ENCODE measurements at places on chromosomes 11 and 22. TPM values are rescaled to one million over a fixed set of nuclear protein-coding genes. Genes with fewer than 3 reads are reported as not detected.

- no peak overlapping the region for H3K4me3 ChIP-seq
- DNase-seq: no peak
- H3K27ac ChIP-seq: no peak overlapping the region
- H3K36me3 ChIP-seq: no peaks in the 10 kb centered on the region
Measured at GRCh38 chr11:117921456-117921855, 7.7 kb downstream of the TMPRSS13 start.

GRCh38 chr11:128190312-128190711 is 397.0 kb downstream of the ETS1 start:
- no peaks in the 10 kb centered on the region for H3K4me1 ChIP-seq
- no peak overlapping the region for H3K27ac ChIP-seq
- DNase-seq: no peak
- H3K36me3 ChIP-seq: no peaks in the 10 kb centered on the region

GRCh38 chr22:33807470-33807869 is 112.8 kb downstream of the LARGE1 start:
- H3K36me3 ChIP-seq: no peaks in the 10 kb centered on the region
- no peak for DNase-seq
- H3K27ac ChIP-seq: no peak overlapping the region
- H3K4me1 ChIP-seq: peaks cover 13% of the 10 kb centered on the region
- H3K27me3 ChIP-seq: no peaks in the 10 kb centered on the region
- no peak overlapping the region for H3K4me3 ChIP-seq

GRCh38 chr11:99268886-99269285 is 248.1 kb downstream of the CNTN5 start:
- H3K27me3 ChIP-seq: no peaks in the 10 kb centered on the region
- H3K27ac ChIP-seq: no peak overlapping the region
- H3K4me1 ChIP-seq: no peaks in the 10 kb centered on the region
- no peaks in the 10 kb centered on the region for H3K36me3 ChIP-seq

GRAMD1B gene
- total RNA-seq: 12.6 TPM

- H3K4me3 ChIP-seq: no peak overlapping the region
- H3K27ac ChIP-seq: no peak overlapping the region
- peaks cover 52% of the 10 kb centered on the region for H3K4me1 ChIP-seq
- H3K27me3 ChIP-seq: peaks cover 11% of the 10 kb centered on the region
- no peak for DNase-seq
Measured at GRCh38 chr22:42301742-42302102, 31.3 kb upstream of the TCF20 start.

GRCh38 chr11:126630893-126631798 is 275.7 kb downstream of the ST3GAL4 start:
- H3K27ac ChIP-seq: no peak overlapping the region
- no peaks in the 10 kb centered on the region for H3K27me3 ChIP-seq
- DNase-seq: no peak
- H3K4me3 ChIP-seq: no peak overlapping the region
- H3K36me3 ChIP-seq: no peaks in the 10 kb centered on the region
- peaks cover 15% of the 10 kb centered on the region for H3K4me1 ChIP-seq

GRCh38 chr11:394034-394857 is at the start of gene PKP3:
Gene PKP3 (plus strand): TSS chr11:394209. CDS start chr11:394293, 84 bp downstream.
- no peak within 1 kb of the TSS for H3K27ac ChIP-seq
- H3K36me3 ChIP-seq: no peaks in the 10 kb centered on the region
- H3K27me3 ChIP-seq: no peaks in the 10 kb centered on the region
- peak; percentile 63 for DNase-seq

NAALADL1 gene
- total RNA-seq: 3.0 TPM

TTLL1 gene
- total RNA-seq: 9.4 TPM

DNA sequence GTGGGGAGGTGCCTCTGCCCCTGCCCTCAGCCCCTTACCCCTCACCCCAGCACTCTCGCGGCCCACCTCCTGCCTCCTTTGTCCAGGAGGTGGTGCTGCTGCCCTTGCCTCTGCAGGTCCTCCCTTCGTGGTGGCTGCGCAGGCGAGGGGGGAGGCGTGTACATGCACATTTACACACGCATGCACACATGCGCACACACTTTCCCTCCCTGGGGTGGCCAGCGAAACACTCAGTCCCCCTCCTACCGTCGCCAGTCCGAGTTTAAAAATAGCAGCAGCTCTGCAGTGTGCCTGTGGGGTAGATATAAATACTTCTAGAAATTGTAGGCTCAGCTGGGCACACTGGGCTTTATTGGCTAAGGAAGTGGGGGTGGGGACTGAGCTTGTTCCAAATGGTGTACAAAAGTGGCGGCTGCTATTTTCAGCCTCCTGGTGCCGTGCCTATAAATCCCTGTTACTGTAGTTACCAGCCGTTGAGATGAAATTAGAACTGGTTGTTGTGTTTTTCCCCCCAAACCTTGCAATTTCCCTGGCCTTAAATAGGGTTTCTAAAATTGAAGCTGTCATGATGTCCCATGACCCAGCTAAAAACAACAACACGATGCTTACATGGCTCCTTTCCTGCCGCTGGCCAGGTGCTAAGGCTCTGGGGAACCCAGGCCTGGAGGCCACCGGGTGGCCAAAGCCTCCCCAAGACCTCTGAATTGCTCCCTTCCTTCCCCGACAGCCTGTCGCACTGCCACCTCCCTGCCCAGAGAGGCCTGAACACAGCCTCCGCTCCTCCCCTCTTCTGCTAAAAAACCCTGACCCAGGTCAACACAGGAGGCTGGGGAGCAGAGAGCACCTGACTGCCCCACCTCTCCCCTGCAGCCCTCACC is 12.4 kb downstream of the PICK1 start:
- DNase-seq: peak; percentile 73
- H3K27me3 ChIP-seq: no peaks in the 10 kb centered on the region
- H3K27ac ChIP-seq: no peak overlapping the region
- no peaks in the 10 kb centered on the region for H3K4me1 ChIP-seq
- no peaks in the 10 kb centered on the region for H3K36me3 ChIP-seq
- H3K4me3 ChIP-seq: no peak overlapping the region

- H3K4me3 ChIP-seq: no peak overlapping the region
- no peaks in the 10 kb centered on the region for H3K27me3 ChIP-seq
- no peaks in the 10 kb centered on the region for H3K36me3 ChIP-seq
- no peak overlapping the region for H3K27ac ChIP-seq
- no peak for DNase-seq
Measured at GRCh38 chr11:108111126-108111525, 10.2 kb upstream of the ACAT1 start.

DNA sequence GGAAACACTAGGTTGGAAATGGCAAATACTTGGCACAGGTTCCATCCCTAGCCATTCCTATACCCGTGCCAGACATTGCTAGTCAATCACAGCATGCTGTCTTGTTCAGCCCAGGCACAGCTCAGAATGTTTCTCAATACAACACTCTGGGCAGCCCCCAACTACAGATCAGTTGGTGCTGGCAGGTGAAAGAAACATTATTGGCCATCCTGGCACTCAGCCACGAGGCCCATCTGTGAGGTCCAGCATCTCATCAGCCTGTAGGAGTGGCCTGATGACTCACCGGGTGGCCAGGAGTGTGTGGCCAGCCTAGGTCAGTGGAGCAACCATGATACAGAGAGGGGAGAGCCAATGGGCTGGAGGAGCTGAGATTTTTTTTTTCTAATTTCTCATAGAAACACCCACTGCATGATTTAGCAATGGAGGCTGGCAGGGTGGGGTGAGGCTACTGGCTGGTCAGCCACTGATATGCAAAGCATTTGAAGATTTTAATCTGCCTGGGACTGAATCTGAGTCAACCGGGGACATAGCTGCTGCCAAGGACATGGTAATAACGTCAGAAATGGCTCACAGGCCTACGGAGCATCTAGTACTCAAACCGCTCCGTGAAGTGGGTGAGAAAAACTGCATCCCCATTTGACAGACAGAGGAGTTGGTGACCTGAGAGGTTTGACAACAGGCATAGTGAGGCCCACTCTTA is 5.4 kb downstream of the MYO18B start:
- H3K27ac ChIP-seq: no peak overlapping the region
- H3K27me3 ChIP-seq: no peaks in the 10 kb centered on the region
- no peak overlapping the region for H3K4me3 ChIP-seq

DNA sequence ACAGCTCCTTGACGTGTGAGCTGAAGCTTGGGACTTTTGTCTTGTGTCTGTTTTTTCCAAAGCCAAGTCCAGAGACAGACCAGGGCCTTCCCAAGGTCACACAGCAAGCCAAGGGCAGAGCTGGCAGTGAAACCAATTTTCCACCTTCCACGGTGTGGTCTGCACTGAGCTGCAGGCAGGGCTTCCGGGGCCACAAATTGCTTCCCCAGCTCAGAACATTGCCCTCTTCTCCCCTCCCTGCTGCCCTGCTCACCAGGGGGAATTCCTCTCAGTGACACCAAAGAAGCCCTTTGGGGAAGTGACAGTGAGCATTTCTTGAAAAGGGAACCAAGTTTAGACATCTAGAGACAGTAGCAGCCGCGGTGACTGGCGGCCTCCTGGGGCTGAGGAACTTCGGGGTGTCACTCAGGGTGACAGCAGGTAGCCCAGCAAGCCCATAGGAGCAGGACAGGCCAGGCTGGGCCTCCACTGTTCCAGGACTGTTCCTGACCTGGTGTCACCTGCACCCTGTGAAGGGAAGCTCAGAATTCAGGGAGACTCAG is 9.2 kb downstream of the FXYD2 start:
- peaks cover 33% of the 10 kb centered on the region for H3K4me1 ChIP-seq
- no peak for DNase-seq
- no peak overlapping the region for H3K27ac ChIP-seq

GRCh38 chr11:111119751-111120150 is 125.8 kb upstream of the POU2AF2 start:
- no peak overlapping the region for H3K4me3 ChIP-seq
- no peaks in the 10 kb centered on the region for H3K36me3 ChIP-seq
- H3K27me3 ChIP-seq: no peaks in the 10 kb centered on the region
- H3K27ac ChIP-seq: no peak overlapping the region

- peak overlapping the region; percentile 76 for H3K4me3 ChIP-seq
- peaks cover 12% of the 10 kb centered on the region for H3K4me1 ChIP-seq
- no peaks in the 10 kb centered on the region for H3K36me3 ChIP-seq
- peaks cover 63% of the 10 kb centered on the region for H3K27me3 ChIP-seq
- no peak overlapping the region for H3K27ac ChIP-seq
- DNase-seq: peak; percentile 58
Measured at GRCh38 chr11:43944761-43945311, 2.4 kb downstream of the C11orf96 start.

DNA sequence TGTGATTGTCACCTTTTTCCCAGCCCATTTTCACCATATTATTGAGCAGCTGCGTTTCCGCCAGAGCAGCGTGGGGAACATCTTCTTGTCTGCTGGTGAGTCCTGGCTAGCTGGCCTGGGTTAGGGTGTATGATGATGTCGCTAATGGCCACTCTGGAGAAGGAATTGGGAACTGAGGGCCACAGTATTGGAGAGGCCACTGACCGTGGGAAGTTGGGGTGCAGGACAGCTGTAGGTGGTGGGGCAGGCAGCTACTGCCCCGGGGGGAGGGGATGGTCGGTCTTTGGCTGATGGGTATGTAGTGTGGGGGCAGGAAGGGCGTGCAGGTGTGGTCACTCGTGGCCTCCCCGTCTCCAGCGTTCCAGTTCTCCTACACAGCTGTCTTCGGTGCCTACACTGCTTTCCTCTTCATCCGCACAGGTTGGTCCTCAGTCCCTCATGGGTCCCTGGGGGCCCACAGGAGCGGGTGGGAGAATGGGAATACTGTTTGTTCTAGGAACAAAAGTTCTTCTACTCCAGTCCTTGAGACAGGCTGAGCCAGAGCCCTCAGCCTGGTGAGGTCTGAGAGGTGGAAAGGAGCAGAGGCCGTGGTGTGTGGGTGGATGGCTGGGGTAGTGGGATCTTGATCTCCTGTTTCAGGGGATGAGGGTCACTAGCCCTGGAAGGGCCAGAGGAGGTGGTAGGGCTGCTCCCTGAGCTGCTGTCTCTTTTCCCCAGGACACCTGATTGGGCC is 2.1 kb downstream of the RCE1 start:
- H3K27ac ChIP-seq: no peak overlapping the region
- no peaks in the 10 kb centered on the region for H3K36me3 ChIP-seq
- H3K4me1 ChIP-seq: peaks cover 6% of the 10 kb centered on the region
- H3K4me3 ChIP-seq: no peak overlapping the region

All from neural progenitor cell (in vitro differentiated cells).